Aorta (tissue), 5 donors: ENCODE measurements at places on chromosomes 7 and 10. TPM values are rescaled to one million over a fixed set of nuclear protein-coding genes. Genes with fewer than 3 reads are reported as not detected.
A peak's percentile ranks its signal among the peaks of the same experiment; 100 is the strongest.

DNA sequence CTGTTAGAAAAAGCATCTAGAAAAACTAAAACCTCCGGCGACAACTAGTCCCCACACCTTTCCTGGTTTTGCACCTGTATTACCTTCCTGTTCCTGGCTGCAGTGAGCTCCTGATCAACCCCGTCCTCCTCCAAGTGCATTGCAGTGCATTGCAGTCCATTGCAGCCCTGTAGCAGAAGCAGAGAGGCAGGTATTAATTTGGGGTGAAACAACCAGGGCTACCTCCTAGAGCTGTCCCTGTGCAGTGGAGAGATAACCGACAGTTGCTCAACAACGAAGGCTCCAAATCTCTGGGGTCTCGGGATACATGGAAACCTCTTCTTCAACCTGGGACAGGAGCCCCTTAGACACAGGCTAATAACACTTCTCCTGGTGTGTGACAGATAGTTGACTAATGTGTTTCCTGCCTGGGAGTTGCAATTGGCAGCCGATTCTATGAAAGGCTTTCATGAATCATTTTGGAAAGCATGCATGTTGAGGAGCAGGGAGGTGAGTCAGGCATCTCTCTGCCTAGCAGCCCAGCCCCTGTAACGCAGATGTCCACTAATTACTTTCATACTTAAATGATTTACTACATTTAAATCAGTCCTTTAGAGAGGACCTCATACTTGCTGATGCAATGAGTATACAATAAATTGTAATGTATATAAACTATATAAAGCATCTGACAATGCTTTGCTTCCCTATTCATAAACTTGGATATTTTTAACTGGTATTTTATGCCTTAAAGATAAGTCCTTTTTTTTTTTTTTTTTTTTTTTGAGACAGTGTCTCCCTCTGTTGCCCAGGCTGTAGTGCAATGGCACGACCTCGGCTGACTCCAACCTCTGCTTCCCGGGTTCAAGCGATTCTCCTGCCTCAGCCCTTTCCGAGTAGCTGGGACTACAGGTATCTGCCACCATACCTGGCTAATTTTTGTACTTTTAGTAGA is 59.0 kb downstream of the PRR15 start:
- DNase-seq = no peak

Gene NEUROG3
- total RNA-seq = not detected

DNA sequence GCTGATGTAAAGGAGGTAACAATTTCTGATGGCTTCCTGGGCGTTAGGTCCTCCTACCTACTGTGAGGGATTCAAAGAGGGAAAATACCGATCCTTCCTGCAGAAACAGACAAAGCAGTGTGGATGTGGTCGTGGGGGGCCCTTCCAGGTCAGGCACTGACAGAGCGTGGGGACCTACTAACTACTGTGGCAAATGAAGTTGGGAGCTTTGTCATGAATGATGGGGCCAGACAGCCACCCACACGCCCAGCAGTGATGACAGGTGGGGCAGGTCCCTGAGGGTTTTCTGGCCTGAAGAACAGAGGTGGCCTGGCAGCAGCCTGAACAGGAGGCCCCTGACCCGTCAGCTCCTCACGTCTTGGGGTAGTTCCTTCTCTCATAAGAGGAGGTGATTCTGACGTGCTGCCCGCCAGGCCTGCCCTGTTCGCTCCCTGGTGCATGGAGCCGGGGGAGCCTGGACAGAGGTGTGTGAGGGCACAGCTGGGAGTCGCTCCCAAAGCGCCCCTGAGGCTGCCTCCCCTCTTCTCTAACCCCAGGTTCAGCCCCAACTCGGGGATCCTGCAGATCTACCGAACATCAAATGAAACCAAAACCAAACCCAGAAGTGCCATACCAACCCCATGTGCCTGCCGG is 4.2 kb downstream of the ATP6V0E2 start:
- DNase-seq = no peak

Gene MUC12
- 0.24 TPM for total RNA-seq

DNA sequence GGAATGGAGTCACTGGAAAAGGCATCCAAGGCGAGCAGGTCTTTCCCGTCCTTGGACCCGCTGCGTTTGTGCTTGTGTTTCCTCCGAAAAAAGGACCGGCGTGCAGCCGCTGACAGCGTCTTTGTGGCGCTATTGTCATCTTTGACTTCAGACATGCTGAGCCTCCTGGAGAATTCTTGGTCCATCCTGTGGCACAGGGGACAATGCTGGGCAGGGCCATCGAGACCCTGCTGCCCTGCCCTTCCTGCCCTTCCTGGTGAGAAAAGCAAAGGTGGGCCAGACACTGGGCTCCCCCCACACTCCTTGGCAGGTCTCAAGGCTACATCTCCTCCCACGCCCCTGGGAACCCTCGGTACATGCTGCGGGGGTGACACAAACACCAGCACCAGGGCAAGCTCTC is 120.9 kb downstream of the DLG5 start:
- DNase-seq = no peak

DNA sequence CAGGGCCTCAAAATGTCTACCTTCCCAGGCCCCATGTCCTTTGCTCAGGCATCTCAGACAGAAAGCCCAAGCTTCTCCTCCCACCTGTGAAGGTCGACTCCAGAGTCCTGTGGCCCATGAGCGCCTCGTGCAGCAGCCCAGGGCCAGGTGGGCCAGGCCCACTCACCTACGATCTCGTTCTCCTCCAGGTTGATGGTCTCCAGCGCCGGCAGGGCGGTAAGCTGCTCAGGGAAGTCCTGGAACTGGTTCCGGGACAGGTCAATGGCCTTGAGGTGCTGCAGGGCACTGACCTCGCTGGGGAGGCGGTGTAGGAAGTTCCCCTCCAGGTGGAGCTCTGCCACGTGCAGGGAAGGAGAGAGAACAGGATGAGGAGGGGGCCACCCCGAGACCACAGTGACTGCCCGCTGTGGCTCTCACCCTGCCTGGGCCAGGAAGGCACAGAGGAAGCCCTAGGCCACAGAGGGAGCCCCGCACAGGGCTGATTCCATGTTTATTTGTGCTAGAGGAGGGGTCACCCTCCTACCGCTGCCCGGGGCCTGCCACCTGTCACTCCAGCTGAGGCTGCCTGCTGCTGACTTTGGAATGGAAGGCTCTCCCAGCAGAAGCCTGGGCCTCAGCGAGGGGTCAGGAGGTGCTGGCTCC is 40.0 kb upstream of the NPFFR1 start:
- DNase-seq = peak; percentile 36

- DNase-seq = no peak
Measured at GRCh38 chr10:120511165-120511564, 54.1 kb downstream of the PLPP4 start.

Gene TMEM270
- total RNA-seq = not detected

DNA sequence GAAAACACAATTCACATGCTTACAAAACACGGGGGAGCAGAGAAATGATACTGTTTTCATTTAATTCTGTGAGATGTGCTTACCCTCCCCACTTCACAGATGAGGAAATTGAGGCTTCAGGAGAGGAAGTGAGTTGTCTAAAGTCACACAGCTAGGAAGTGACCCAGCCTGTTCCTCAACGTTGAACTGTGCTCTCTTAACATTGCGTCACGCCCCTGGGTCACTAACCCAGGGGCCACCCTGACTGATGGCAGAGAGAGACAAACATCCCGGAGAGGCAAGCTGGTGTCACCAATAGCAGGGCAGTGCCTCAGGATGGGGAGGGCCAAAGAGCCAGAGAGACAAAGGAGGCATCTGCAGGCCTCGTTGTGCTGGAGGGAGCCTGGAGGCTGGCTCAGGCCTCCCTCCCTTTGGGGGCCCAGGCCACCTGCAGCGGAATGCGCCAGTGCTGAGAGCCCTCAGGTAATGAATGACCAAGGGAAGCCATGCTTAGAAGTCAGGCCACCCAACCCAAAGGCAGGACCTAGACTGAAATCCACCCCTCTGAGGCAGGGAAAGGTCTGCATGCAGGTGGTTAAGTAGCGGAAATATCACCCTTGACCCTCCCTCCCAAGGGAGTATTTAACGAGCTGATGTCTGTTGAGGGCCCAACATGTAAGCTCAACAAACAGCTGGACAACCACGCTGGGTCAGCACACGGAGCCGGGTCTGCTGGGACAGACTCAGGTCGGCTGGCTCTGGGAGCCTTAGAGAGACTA is 81.3 kb downstream of the C10orf105 start:
- DNase-seq = no peak

DNA sequence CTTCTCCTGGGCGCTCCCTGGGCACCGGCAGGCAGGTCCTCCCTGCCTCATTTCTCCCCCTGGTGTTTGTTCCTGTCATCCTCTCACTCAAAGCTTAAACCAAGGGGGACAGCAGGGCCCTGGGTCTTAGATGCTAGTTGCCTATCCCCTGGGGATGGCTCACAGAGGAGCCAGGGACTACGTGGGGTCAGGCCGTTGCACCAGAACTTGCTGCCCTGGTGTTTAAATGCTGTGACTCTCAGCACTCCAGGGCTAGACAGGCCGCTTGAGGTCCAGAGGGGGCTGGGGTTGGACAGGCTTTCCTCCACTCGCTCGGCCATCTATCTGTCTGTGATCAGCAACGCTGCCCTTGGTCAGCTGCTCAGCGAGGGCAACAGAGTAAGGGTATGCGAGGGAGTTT is 340.3 kb downstream of the CXCL12 start:
- no peak for DNase-seq

Gene DDC
- not detected for total RNA-seq

DNA sequence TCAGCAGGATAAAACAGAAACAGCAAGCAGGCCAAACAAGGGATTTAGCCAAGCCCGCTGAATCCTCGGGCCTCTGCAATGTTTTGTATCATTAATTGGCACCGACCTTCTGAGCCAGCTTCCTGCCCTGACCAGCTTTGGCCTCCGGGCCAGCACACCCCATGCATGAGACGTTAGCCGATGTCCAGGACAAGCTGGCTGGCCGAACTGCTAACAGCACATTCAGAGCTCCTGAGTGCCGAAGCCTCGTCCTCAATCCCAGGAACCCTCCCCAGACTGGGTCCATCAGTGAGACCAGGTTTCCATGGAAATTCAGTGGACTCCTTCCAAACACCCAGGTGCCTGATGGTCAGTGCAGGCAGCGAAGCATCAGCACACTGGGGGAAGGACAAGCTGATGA is 134.3 kb upstream of the PFKP start:
- no peak for DNase-seq

Gene LAMB1
- total RNA-seq = 120 TPM

- no peak for DNase-seq
Measured at GRCh38 chr10:110356628-110357245, 52.0 kb upstream of the SMNDC1 start.

Gene EIF3A
- 95.1 TPM for total RNA-seq

Gene SFTPA2
- total RNA-seq = not detected

Gene GNAI1
- 17.9 TPM for total RNA-seq
